ENCODE measurements at places on chromosomes 16 and 17. TPM values are rescaled to one million over a fixed set of nuclear protein-coding genes. Genes with fewer than 3 reads are reported as not detected.

Gene SMIM36
- total RNA-seq: not detected

Gene LLGL2
- 2.8 TPM for total RNA-seq

Gene KIF2B
- not detected for total RNA-seq

Gene HOXB5
- 0.09 TPM for total RNA-seq

Gene CYBA
- total RNA-seq: 129 TPM
